Cardiac septum (tissue), 1 donor: ENCODE measurements at places on chromosomes 3 and 15. TPM values are rescaled to one million over a fixed set of nuclear protein-coding genes. Genes with fewer than 3 reads are reported as not detected.

The GMPPB gene
- total RNA-seq, result 19.5 TPM

- DNase-seq, result peak; percentile 69
These were observed 65.1 kb downstream of the MEGF11 start for GRCh38 chr15:66188464-66188863.

The ARGFX gene
- total RNA-seq, result not detected

DNA sequence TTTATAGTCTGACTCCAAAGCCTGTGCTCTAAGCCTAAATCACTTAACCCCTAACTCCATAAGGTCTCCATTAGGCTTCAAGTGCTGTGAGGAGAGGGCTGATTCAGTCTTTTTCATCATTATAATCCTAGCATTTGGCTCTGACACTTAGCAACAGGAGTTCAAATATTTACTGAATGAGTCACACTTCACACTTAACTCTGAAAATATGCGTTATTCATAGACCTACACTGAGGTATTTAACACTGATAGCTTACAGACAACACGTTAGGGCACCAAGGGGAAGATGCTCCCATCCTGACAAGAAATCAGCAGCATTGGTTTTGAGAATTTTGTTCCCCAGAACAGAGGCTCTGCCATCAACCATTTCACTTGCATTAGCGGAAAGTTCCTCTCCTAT lies 53.5 kb downstream of the MSL2 start:
- no peak for DNase-seq

The C2CD4A gene
- 0.05 TPM for total RNA-seq

- DNase-seq, result no peak
These were observed 3.8 kb upstream of the LOXL1 start for GRCh38 chr15:73922186-73923151.

The FAM81A gene
- 1.8 TPM for total RNA-seq

- DNase-seq, result no peak
These were observed 13.9 kb downstream of the ICE2 start for GRCh38 chr15:60464836-60465630.

The CHCHD4 gene
- total RNA-seq, result 23.0 TPM

DNA sequence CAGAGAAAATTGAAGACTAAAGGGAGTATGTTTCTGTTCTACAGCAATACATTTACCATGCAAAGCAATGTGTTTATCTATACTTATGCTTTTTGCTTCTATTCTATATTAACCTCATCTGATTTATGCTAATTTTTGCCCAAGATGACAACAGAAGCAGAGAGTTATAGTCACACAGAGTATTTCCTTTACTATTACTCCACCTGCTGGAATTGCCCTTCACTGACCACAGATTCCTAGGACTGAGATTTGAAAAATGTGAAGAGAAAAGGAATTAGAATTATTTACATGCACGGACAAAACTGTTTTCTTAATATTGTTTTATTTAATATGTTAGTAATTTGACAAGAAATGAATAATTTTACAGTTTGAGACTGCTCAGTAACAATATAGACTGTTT lies 745.6 kb downstream of the VGLL3 start:
- DNase-seq, result no peak
